T-helper 2 cell treated with Interferon-gamma antibody and Interleukin-4, amounts not matched to agents 5 μg/mL and 100 μg/mL, for 36 hours (primary cell): ENCODE measurements at places on chromosomes 3 and 15.

DNA sequence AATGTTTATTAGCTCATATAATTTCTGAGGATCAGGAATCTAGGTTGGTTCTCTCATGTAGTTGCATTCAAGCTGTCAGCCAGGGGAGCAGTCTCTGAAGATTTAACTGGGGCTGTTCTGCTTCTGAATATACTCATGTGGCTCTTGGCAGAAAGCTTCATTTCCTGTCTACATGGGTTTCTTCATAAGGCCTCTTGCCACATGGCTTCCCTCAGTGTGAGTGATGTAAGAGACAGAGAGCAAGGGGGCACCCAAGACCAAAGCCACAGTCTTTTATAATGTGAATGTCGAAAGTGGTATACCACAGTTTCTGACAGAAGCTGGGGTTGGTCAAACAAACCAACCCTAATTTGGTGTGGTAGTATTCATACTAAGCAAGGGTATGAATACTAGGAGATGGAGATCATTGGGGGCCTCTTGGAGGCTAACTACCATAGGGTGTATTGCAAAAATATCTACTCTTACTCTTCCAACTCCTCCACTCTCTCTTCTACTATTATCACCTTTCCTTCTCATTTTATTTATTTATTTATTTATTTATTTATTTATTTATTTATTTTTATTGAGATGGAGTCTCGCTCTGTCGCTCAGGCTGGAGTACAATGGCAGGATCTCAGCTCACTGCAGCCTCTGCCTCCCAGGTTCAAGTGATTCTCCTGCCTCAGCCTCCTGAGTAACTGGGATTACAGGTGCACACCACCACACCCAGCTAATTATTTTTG lies 123.8 kb downstream of the B3GALNT1 start:
- DNase-seq: no peak

- DNase-seq: no peak
Measured at GRCh38 chr3:14297784-14298236, 104.6 kb upstream of the SLC6A6 start.

- no peak for DNase-seq
Measured at GRCh38 chr3:10260211-10260701, 12.0 kb downstream of the TATDN2 start.

DNA sequence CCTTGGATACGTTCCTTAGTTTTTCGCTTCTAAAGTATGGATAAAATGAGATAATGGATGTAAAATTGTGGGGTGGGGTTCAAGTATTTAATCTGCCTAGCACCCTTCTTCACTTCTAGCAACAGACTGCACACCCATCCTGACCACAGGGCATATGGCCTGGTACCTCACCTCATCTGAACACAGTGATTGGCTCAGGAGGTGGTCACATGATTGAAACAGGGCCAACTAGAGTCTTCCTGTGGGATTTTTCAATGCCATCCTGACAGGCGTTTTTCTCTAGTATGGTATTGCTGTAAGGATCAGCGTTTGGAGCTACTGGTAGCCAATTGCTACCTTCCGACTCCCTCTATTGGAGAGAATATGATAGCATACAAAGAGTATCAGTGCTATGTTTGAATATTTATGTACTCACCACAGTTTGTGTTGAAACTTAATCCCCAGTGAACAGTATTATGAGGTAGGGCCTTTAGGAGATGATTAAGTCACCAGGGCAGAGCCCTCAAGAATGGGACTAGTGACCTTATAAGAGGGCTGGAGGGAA lies 172.2 kb downstream of the PPM1L start:
- no peak for DNase-seq

DNA sequence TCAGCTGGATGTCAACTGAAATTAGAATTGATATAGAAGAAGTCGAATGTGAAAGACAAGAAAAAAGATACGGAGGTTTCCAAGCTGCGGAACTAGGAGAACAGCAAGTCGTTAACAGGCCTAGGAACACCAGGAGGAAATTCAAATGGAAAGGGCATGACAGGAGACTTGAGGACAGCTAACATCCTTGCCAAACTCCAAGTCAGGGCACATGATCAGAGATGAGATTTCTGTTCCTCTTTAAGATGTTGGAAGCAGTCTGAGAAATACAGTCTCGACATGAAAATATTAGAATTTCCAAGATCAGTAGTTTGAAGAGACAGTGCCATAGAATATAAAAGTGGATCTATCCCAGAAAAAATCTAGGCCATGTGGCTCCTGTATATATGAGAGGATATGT lies 5.0 kb downstream of the MYO5A start:
- DNase-seq: no peak

GRCh38 chr3:156497326-156497725 lies 57.6 kb downstream of the SSR3 start:
- no peak for DNase-seq

DNA sequence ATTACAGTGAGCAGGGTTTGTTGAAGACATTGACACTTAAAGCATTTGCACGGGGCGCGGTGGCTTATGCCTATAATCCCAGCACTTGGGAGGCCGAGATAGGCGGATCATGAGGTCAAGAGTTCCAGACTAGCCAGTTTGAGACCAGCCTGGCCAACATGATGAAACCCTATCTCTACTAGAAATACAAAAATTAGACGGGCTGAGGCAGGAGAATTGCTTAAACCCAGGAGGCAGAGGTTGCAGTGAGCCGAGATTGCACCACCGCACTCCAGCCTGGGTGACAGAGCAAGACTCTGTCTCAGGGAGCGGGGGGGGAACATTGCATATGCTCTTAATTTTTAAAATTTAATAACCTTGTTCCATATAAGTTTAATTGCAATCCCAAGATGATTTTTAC lies 11.9 kb downstream of the STT3B start:
- no peak for DNase-seq
